ENCODE measurements at places on chromosomes 2 and 18.

GRCh38 chr18:26549263-26550094 lies 1.1 kb upstream of the KCTD1 start:
- no peak for DNase-seq

- DNase-seq, result no peak
Measured at GRCh38 chr2:20424300-20425290, 22.3 kb upstream of the RHOB start.

DNA sequence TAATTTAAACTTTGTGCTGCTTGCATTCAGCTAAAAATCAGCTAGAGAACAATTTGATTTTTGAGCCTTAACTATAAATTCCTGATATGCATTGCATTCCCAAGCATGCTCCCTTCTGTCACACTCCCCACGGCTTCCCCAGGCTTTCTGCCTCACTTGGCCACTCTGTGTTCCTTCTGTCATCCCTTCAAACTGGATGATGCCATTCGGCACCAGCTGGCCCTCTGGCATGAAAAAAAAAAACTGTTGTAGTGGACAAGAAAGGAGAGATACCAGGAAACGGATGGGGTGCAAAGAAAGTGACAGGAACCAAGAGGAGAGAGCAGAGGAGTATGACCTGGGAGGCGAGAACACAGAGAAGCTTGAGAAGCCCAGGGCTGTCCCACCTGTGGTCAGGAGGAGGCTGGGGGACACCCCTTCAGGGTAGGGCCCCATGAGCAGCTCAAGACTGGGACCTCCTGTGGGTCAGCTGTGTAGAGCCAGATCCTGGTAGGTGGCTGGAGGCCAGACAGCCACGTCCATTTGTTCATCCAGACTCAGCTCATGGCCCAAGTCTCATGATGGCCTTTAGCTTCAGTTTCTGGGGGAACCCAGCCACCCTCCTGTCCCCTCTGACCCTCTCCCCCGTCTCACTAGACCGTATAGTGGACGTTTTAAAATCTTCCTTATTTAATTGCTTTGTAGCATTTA lies 211.8 kb downstream of the GBX2 start:
- no peak for DNase-seq

GRCh38 chr18:9101730-9102507 lies 580 bp upstream of the NDUFV2 start:
- DNase-seq, result no peak

- DNase-seq, result no peak
Measured at GRCh38 chr2:127044977-127045661, 61.8 kb downstream of the BIN1 start.

GRCh38 chr2:84938194-84938879 lies 32.6 kb upstream of the KCMF1 start:
- peak; percentile 55 for DNase-seq

GRCh38 chr2:224971214-224971613 lies 71.1 kb downstream of the DOCK10 start:
- no peak for DNase-seq

DNA sequence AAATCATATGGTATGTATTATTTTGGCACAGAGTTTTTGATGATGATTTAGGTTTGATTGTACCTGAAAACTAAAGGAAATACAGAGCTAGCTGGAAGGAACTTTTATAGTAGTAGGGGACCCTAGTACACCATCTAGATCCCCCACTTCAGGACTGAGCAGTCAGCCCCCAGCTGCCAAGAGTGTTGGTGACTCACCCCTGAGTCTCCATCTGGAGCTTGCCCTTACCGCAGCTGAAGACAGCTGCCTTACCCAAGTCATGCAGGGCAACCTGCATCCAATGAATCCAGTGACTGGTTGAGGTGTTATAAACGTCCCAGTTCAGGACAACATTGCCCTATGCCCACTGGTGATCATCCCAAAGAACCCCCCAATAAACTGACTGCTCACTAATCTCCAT lies 15.3 kb downstream of the PMS1 start:
- peak; percentile 22 for DNase-seq

- no peak for DNase-seq
Measured at GRCh38 chr2:150473767-150474166, 13.7 kb downstream of the RND3 start.

DNA sequence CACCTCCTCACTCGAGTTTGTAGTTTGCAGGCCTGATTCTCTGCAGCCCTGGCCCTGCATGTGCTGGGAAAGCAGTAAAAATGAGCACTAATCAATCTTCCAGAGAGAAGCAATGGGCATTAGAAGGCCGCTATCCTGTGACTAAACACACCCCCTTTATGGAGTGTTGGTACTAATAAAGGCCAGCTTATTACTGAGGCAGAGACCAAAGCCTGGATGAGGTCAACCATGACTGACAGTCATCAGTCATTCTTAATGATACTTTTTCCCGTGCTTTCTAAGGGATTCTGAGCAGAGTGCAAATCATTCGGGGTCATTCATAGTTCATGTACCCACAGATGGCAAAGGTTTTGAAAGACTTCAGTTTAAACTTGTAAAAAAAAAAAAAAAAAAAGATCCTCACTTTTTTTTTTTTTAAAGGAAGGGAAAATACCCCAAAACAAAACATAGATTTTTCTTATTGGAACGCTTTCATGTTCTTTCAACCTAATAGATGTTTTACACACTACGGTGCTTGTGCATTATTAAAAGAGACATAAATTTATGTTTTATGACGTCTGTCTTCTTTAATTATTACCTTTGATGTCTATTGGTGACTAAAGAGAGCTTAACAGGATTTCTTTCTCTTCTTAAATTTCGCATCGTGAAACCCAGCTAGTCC lies 13.2 kb downstream of the TSHZ1 start:
- DNase-seq, result no peak

GRCh38 chr18:37435150-37435867 lies 130.3 kb downstream of the CELF4 start:
- no peak for DNase-seq

DNA sequence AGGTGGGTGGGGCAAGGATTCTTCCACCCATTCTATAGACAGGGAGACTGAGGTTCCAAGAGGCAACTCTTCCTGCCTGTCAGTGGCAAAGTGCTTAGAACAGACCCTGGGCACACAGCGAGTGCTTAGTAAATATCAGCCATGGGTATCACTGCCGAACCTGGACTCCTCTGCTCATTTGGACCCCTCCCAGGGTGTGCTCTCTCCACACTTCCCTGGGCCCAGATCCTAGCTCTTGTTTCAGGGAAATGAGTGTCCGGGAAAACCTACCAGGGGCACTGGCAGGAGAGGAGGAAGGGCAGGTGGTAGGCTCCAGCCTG lies 136.3 kb downstream of the CYP26B1 start:
- no peak for DNase-seq

DNA sequence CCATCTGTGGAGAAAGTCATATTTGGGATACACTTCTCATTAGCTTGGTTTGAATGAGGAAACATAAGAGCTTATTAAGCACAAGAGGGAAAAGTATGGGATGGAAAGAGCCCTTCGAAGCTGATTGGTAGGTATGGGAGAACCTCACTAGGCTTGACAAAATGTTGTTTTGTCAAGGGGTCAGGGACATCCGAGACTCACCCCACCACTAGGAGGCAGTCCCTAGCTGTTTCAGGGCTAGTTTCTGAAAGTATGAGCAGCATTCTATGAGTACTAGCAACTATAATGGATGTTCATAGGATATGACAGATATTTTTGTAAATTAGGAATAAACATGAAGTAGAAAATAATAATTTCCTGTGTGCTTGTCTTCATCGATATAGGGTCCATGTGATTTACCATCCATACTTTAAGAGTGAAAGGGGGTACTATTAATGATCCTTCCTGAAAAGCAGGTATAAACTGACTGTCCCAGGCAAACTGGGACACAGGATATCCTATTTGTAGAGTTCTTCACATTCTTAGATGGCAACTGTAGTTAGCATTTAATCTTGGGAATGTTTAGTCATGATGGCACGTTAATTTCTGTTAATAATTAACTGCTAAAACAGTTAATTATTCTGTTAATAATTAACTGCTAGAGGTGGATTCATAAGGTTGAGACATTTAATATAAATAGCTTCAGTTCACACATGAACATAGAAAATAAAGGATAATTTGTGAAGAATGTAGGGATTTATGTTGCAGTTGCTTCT lies 28.4 kb downstream of the OTX1 start:
- DNase-seq, result no peak

DNA sequence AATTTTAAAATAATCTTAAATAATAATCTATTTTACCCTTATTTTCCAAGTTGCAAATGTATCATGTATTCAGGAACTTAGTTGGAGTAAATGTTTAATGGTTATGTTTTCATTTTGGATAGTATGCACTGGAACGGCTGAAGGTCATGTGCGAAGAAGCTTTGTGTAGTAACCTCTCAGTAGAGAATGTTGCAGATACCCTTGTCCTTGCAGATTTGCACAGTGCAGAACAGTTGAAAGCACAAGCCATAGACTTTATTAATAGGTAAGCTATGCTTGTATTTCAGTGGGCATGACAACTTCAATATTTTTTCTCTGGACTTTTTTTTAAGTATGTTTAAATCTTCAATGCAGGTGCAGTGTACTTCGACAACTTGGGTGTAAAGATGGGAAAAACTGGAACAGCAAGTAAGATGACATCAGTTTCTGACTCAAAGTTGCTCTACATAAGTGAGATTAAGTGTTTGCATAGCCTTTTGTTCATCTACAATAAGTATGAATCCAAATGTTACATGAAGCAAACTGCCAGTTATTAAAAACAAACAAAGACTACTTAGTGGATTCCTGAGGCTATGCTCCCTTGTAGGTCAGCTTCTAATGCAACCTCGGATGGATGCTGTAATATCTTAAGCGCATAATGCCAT lies 63.1 kb downstream of the SPOPL start:
- no peak for DNase-seq

GRCh38 chr2:241391892-241392665 lies 36.0 kb downstream of the FARP2 start:
- no peak for DNase-seq

- no peak for DNase-seq
Measured at GRCh38 chr18:54878659-54879358, 50.5 kb downstream of the RAB27B start.

GRCh38 chr2:28406276-28407096 lies 13.8 kb downstream of the FOSL2 start:
- DNase-seq, result peak; percentile 65

GRCh38 chr18:79804130-79804787 lies 6.5 kb downstream of the KCNG2 start:
- DNase-seq, result no peak

DNA sequence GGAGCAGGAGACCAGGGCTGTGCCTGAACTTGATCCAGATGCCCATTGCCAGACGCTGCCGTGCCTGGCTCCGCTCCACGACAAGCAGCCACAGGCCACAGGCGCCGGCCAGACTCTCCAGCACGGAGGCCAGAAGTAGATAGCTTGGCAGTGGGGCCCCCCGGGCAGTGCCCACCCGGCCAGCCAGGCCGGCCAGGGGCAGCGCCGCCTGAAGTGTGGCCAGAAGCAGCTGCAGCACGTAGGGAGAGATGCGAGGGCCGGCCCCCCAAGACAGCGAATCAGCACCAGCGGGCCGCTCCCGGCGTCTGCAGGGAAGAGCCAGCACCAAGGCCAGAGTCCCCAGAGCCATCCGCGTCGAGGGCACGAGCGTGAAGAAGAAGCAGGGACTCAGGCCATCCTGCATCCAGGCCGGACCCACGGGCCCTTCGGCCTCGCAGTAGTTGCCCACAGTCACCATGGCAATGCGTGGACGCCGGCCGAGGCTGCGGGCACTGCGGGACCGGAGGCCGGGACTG lies 484 bp downstream of the ABCB6 start:
- peak; percentile 31 for DNase-seq

GRCh38 chr2:128736689-128737545 lies 418.2 kb upstream of the HS6ST1 start:
- peak; percentile 11 for DNase-seq

GRCh38 chr18:24988253-24988840 lies 363.6 kb downstream of the ZNF521 start:
- DNase-seq, result no peak

- DNase-seq, result no peak
Measured at GRCh38 chr2:28594000-28594331, 98.1 kb downstream of the PLB1 start.

DNA sequence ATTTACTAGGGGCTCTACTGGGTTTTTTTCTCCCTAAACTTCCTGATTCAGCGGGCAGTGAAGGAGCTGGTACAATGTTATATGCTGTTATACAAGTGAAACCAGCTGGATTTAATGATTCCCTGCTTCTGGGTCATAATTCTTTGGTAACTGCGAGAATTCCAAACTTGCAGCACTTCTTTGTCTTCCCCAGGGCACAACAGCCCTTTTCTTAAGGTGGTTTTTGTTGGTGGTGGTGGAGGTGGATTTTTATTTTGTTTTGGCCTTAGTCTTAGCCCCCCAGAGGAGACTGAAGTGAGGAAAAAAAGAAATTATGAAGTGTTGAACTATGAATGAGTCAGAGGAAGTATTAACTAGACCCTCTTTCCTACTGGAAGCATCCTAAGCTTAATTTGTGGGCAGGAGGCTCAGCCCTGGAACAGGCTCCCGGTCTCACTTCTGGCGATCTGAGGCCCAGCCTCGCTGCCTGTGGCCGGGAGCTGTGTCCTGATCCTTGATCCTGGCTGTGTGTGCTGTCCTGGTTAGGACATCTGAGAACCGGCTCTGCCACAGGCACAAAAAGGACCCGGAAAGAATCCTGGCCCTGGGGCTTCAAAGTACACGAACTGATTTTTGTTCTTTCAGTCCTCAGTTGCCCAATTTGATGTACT lies 141.9 kb downstream of the LYPD6B start:
- no peak for DNase-seq

GRCh38 chr18:5180254-5180653 lies 16.8 kb downstream of the AKAIN1 start:
- no peak for DNase-seq

DNA sequence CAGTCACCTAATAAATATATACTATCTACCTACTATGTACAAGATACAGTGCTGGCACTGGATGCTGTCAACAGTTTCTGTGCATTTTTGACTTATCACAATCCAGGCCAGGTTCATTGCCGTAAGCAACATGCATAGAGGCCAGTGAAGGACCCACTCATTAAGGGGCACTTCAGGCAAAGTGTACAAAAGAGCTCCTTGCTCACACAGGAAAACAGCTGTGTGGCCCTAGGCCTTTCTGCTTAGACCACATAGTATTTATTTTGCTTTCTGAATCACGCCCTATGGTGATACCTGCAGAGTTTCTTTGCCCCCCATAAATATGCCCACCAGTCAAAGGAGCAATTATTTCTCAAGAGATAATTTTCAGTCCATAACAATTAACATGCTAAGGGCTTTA lies 39.6 kb upstream of the STAT4 start:
- no peak for DNase-seq

DNA sequence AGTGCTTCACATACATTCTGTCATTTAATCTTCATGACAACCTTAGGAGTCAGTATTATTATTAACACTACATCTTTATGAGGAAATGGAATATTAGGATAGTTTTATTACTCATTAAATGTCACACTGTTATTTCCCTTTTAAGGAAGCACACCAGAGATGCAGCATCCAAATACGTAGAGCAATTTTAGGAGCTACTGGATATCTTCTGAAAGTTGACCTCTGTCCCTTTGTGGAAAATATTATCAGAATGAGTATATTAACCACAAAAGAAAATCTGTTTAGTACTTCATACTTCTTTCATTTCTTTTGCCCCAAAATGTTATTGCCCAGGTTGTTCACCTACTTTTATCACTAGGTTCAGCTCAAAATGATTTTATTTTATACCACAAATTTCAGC lies 72.9 kb upstream of the APCDD1 start:
- no peak for DNase-seq

- DNase-seq, result no peak
Measured at GRCh38 chr2:66439812-66440542, 5.1 kb downstream of the MEIS1 start.
